H9 (cell line): ENCODE measurements at places on chromosomes 6 and 20. TPM values are rescaled to one million over a fixed set of nuclear protein-coding genes. Genes with fewer than 3 reads are reported as not detected.

DNA sequence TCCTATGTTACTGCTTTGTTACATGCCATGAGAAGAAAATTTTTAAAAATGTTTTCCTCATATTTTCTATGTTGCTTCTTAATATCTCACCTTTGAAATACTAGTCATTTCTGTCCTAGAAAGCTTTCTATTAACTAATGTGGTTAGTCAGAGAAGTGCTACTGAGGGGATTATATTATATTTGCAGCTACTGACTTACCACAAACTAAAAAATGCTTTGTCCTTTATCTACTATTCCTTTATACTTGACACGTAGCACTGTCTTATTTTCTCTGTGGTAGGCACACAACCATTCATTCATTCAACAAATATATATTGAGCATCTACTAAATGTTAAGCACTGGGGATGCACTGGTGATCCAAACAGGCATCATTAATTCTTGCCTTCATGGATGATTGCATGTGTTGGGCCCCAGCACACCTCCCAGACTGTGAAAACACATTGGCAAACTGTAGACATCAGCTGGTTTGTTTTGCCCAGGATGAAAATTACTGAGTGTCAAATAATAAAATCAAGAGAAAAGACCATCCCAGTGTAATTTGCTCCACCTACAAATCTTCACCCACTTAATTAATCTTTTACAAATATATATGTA lies 10.7 kb upstream of the MLIP start:
- DNase-seq = no peak

The MYCT1 gene
- 0.09 and 0.17 TPM in 2 replicates for total RNA-seq

The IMPG1 gene
- total RNA-seq = not detected in 2 replicates

- no peak for DNase-seq
Observed at GRCh38 chr6:8990075-8990474, 554.7 kb upstream of the SLC35B3 start.

The RBM24 gene
- 0.48 and 0.55 TPM in 2 replicates for total RNA-seq

DNA sequence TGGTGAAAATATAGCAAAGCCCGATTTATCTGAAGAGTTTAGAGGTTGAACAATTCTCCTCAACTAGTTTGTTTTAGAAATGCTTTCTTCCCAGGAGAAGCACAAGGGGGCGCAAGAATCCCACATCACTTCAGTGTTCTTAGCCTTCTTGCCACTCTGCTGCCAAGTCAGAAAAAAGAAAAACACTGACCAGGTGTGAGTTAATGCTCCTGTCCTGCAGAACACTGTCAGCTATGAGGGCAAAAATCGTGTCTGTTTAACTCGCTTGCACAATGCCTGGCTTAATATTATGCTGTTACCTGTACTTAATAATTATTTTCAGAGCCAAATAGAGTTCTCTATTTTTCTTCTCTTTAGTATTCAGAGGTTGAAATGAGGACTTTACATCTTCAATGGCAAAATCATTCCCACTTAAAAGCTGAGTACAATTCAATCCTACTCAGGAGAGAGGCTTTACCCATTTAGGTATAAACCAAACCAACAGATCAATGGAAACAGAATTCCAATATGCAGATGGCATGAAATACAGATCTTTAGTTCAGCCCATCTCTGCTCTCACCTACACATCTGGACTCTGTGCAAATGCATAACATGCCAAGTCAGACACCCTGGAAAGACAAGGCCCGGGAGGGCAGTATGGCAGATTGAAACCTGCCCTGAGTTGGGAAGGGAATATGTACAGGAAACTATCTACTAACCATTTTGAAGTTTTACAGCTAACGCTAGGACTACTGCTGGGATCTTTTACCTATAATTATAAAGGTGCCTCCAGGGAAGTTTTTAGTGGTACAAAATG lies 71.4 kb upstream of the TULP1 start:
- DNase-seq = peak; percentile 56
